NCI-H345 (cell line): ENCODE measurements at places on chromosomes 3 and 15.

DNA sequence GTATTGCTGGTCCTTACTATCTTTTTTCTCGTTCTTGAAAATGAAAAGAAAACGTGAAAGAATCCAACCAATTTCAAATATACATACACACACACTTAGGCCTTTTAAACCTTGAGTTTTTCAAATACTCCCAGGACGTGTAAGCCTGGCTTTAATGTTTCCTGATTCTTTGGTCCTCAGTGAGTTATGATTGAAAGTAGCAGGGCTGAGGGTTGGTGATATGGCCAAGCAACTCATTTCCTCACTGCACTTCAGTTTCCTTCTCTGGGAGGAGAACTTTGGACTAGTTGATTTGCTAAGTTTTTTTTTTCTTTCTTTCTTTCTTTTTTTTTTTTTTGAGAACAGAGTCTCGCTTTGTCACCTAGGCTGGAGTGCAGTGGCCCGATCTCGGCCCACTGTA, 34.6 kb downstream of the CHD2 start:
- DNase-seq: no peak

DNA sequence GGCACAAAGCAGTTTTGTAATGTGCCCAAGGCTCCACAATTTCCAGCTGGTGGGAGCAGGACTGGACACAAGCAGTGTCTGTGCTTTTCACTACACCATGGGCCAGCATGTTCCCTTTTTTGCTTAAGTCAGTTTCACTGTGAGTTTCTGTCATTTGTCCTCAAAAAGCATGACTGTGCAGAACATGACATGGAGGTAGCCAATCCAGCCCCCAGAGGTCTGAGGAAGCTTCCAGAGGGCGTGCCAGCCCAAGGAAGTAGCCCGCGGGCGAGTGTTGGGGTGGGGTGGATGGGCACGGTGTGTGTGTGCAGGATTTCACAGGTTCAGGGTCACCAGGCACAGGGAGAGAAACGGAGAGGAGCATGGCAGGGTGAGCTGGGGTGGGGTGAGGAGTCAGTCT, 8.0 kb upstream of the EEFSEC start:
- DNase-seq: no peak

DNA sequence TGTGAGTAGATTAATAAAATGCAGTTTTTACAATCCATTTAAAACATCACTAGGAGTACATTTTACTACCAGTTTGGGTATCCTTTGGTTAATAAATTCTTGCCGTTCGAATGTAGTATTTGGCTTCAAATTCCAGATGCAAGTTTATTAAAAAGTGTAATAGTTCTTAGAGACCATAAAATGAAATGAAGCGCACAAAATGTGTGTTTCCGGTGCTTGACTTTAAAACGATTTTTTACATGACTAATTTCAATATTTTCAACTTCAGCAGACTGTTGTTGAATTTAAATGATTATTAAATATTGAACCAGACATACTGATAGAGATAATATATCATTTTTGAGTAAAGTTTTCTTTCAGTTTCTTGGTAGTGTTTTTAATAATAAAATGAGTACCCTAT, 138.4 kb upstream of the NAALADL2 start:
- DNase-seq: no peak

DNA sequence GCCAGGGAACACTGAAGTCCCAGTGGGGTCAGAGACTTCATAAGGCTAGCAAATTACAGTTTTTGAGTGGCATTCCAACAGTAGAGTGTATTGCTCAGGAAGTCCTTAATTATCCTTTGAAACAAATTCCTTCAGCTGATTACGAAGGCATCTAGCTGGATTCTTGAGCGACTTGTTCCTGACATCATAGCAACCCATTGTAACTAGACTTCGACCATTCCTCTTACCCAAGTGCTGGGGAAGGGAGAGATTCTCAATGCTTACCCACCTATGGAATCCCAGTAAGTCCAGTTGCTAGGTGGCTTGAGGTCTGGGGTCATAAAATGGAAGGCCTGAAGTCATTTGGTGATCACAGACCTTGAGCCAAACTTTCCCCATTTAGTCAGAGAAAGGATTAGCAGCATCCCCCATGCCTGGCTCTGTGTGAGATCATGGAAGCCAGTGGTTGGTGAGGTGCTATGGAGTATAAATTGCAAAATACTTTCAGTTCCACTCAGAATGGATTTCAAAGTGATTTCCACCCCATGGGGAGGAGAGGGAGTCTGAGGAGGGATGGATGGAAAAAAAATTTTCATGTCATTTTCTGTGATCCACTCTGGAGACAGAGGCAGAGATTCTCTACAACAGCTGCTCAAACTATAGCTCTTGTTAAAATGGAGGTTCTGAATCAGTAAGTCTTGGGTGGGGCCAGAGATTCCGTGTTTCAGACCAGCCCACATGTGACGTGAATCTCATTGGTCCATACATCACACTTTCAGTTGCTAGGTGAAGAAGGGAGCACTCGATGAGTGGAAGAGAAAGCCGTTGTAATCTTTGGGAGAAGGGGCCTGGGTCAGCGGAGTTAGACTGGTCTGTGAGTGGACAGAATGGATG, 45.7 kb downstream of the CD86 start:
- DNase-seq: no peak

DNA sequence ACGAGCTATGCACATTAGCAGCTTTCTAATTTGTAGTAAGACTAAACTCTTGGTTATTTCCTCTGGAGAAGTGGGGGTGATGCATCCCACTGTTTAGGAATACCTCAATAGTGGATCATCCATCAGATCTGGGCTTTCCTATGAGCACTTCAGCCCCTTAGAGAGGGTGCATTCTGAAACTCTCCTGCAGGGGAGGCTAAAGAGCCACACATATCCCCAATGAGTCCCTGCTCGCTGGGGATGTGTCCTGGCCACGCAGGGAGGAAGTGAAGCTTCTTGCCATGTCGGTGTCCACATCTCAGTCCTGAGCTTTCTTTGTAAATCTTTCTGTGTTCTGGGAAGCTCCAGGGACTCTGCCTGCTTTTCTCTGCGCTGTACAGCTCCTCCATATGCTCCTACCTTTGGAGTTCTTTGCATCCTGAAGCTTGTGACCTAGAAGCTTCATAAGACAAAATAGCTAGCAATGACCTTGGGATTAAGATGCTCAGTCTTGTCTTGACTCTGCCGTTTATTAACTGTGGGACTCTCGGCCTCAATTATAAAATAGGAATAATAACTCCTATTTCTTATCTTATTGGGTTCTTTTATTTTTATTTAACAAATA, 28.3 kb upstream of the MASP1 start:
- DNase-seq: peak; percentile 43

DNA sequence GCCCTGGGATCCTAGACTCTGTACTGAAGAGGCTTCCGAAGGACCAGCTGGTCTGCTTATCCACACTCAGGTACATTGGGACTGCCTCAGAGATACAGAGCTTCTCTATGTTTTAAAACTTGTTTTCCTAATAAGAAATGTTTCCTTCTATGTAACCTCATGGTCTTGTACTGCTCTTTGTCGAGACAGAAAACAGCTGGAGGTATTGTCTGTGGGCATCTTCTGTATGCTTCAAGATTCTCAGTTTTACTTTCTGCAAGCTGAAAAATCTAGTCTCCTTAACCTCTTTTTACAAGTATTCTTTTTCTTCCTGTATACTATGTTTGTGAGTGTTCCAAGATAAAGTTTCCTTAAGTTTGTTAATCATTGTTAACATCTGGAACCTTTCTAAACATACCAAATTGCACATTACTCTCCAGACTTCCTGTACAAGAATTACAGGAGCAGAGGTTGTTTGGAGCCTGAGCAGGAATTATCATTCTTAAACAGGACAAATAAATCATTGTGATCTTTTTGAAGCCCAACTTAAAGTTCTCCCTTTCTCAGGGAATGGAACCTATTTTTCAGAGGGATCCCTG, 358.3 kb upstream of the CFAP20DC start:
- no peak for DNase-seq

GRCh38 chr15:99170476-99171065, 65.7 kb downstream of the SYNM start:
- no peak for DNase-seq

- no peak for DNase-seq
Observed at GRCh38 chr3:147649475-147649874, 240.3 kb downstream of the ZIC1 start.

DNA sequence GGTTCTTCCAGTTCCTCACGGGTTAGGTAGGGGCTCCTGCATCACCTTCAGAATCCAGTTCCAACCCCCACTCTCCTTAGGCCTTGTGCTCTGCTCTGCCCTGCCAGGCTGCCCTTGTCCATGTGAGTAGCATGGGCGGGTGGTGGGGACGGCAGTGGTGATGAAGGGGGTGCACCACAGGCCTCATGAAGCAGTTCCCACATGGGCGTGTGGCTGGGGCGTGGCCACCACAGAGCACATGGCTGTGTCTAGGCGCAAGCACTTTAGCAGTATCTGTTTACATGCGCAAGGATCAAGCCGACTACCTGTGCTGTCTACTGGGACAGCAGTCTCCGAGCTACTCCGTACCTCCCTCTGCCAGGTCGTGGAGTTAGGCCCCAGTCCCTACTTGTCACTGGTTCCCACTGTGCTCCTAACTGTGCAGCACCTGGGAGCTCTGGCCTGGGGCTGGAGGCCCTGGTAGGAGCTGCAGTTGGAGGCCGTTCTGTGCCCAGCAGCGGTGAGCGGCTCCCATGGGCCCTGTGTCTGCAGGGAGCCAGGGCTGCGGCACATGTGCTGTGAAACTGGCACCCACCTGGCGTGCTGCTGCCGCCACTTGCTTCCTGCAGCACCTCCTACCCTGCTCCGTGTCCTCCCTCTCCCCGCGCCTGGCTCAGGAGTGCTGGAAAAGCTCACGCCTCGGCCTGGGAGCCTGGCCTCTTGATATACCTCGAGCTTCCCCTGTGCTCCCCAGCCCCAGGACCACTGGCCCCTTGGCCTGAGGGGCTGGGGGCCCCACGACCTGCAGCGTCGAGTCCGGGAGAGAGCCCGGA, 53.5 kb downstream of the PLXNA1 start:
- no peak for DNase-seq

- no peak for DNase-seq
Observed at GRCh38 chr3:113783980-113784379, 37.1 kb downstream of the ATP6V1A start.

- no peak for DNase-seq
Observed at GRCh38 chr3:37686220-37686619, 175.5 kb upstream of the CTDSPL start.

- no peak for DNase-seq
Observed at GRCh38 chr3:66237552-66237951, 16.8 kb downstream of the SLC25A26 start.

DNA sequence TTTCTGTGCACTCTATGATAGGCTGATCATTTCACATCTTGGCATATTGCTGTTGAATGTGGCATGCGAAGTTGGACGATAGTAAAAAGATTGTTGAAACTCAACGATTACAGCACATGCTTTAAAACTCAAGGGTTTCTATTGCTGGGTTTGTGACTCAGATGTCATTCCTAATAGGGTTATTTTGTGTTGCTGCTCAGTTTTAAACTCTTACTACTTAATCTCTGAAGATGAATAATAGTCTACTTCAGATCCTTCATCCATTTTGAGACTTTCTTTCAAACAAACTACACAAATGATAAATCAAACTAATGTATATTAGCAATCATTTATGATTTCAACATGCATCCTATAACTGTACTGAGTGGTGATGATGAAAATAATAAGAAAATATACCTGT, 71.3 kb upstream of the MBNL1 start:
- no peak for DNase-seq

GRCh38 chr3:99637016-99637367, 1.4 kb upstream of the COL8A1 start:
- no peak for DNase-seq

GRCh38 chr3:87426918-87427317, 150.5 kb upstream of the POU1F1 start:
- no peak for DNase-seq

DNA sequence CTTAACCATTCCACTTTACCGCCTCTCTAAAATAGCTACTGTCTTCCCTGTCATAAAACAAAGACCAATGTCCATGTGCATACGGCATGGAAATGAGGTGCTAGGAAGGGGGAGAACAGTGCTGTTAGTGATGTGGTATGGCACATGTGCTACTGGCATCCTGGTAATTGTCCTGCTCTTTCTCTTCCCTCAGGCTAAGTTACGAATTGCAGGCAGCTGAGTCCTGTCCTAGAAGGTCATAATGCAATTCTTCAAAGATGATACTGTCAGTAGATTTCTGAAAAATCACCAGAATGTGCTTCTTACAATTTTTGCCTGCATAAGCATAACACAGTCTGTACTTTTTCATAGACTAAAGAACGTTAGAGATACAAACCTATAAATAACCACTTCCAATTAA, 216.8 kb downstream of the RSL24D1 start:
- DNase-seq: no peak

DNA sequence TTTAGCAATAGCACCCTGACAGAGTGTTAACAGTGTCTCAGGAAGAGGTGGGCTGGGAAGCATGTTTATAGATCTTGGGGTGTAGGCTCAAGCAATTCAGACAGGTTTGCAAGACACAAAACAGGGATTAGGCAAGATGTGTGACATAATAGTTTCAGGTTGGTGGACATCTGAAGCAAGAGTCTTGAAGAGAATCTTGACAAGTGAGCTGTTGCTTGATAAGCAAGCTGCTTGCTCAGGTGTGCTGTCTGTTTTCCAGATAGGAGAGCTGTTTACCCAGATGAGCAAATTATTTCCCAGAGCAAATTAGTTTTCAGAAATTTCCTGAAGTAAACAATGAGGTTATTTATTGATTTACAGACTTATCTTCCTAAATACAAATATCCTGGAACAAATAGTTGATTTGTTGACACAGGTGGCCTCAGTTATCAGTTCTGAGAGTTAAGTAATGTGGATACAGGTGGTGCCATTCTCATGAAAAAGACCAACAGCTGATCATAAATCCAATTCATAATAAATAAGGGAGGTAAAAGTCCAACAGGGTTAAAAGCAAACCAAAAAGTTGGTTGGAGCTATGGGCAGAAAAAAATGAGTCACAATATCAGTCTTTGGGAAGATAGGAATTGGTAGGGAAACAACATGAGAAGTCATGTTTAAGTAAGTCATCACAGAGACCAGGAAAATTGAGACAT, 437.3 kb downstream of the TBL1XR1 start:
- no peak for DNase-seq

- no peak for DNase-seq
Observed at GRCh38 chr3:67484085-67484484, 170.3 kb downstream of the SUCLG2 start.

GRCh38 chr3:165837058-165837525, at the start of gene BCHE:
Gene BCHE, minus strand, starts transcription at chr3:165837423. Its CDS starts 6,390 bp downstream, at chr3:165831033.
- peak; percentile 68 for DNase-seq

DNA sequence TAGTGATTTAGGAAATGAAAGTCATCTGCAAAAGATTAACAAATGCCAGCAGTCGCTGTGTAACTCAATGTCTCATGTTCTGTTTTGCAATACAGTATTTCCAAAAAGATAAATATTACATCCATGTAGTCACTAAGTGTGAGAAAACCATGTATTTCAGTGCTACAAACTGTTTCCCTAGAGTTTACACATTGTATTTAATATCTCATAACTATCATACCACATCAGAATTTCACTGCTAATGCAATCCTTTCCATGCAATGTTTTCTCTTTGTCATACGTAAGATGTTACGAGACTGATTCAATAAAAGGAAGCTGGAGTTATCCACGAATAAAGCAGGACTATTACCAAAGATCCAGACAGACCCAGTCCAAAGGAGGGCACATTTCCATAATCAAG, 269.4 kb downstream of the GBE1 start:
- DNase-seq: no peak

- DNase-seq: no peak
Observed at GRCh38 chr3:195352895-195353488, 82.0 kb upstream of the XXYLT1 start.

- no peak for DNase-seq
Observed at GRCh38 chr3:43871627-43872245, 181.0 kb downstream of the ABHD5 start.
